Cardiac fibroblast (primary cell): ENCODE measurements at places on chromosomes 3 and 15.

DNA sequence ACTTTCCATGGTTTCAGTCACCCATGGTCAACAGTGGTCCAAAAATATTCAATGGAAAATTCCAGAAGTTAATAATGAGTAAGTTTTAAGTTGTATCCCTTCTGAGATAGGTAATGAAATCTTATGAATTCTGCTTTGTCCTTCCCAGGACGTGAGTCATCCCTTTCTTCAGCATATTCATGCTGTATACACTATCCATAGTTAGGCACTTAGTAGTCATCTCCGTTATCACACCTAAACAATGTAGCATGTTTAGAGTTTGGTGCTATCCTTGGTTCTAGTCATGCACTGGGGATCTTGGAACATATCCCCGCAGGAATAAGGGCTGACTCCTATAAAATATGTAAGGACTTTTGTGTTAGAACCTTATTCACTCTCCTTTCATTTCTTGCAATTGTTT is 153.2 kb downstream of the UNC13C start:
- peak; percentile 27 for DNase-seq

GRCh38 chr3:170226426-170226960 is 4.3 kb downstream of the PRKCI start:
- DNase-seq = no peak

DNA sequence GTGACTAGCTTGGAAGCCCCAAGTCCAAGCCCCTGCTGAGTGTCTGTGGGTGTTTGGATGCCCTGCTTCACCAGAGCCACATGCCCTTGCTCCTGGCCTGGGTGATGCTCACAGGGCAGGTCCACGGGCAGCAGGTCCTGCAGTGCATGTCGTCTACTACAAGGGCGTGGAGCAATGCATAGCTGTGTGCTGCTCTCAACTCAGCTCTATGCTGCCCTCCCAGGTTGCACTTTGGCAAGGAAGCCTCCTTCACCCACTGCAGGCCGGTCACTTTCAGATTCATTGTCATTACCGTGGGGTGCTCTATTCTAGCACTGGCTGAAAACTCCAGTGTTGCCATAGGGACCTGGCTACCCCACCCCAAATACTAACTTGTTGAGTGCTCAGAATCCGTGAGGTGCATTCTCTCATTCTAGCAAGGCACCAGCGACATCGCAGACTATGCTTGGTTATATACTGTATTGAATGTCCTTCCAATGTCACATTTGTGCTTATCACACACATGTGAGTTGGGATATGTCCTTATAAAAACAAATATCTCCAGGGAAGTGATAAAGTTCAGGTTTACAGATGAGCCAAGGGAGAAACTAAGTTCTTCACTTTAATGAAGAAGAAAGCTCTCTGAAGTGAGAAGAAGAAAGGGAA is 51.8 kb downstream of the GRAMD1C start:
- no peak for DNase-seq

- no peak for DNase-seq
Observed at GRCh38 chr3:126677862-126678503, 23.1 kb upstream of the TXNRD3 start.

DNA sequence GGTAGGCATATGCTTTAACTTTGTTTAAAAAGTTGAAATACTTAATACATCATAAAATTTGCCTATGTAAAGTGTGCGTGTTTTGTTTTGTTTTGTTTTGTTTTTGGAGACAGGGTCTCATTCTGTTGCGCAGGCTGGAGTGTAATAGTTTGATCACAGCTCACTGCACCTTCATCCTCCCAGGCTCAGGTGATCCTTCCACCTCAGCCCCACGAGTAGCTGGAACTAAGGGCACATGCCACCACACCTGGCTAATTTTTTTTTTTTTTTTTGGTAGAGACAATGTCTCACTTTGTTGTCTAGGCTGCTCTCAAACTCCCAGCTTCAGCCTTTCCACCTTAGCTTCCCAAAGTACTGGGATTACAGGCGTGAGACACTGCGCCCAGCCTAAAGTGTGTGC is 42.5 kb downstream of the RAB7A start:
- DNase-seq = no peak

DNA sequence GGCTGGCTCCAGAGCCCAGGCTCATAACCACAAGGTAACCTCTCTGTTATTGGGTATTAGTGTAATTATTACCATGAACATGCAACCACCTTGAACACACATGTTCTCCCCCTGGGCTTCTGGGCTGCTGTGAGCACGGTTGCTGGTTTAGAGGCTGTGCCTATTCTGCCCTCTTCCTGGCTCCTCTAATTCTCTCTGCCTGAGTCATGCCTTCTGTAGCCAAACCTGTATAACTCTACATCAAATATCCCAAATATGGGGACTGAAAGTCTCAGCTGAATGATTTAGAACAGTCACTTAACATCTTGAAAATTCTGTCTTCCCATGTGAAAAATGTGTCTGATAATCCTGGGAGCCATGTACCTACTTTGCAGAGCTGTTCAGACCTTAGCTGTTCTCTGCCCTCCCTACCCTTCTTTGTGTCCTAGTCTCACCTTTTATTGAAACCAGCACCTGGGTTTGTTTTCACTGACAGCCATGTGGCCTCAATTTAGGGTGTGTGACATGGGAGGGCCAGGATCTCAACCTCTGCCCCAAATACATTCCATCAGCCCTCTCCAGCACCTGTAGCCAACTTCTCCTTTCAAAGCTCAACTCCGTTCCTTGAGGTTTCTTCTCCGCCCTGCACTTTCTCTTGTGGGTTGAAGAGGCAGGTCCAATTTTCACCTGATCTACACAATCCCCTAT is 60.7 kb downstream of the PDZRN3 start:
- no peak for DNase-seq

DNA sequence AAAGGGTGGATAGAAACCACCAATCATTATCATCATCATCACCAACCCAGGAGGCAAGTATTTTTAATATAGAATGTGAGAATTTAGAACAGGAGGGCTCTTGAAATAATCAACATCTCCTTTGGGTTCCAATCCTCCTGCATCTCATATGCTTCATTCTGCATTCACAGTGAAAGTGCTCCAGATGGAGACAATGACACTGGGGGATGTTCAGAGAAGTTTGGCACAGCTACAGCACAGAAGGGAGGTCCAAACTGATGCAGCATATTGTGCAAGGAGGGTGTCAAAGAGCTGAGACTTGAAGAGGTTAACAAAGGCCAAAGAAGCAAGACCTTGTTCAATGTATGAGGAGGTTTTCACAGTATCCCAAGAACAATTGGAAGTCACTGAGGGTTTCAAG is 767.1 kb downstream of the NTRK3 start:
- DNase-seq = no peak

DNA sequence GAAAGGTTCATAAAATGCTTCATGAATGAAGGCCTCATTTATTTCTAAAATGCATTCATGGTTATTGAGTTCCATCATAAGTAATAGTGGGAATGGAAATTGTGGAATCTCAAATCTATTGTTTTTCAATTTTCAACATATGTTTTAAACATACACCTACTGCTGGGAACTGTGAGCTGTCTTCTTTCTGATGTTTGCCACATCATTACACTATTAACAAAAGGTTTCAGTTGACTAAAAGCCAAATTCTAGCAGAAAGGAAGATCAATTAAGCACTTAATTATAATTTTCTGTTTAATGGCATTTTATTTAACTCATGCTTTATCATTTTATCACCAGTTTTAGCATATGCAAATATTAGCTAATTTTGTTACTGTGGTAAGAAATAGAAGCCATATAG is 13.8 kb upstream of the TBC1D23 start:
- DNase-seq = no peak

DNA sequence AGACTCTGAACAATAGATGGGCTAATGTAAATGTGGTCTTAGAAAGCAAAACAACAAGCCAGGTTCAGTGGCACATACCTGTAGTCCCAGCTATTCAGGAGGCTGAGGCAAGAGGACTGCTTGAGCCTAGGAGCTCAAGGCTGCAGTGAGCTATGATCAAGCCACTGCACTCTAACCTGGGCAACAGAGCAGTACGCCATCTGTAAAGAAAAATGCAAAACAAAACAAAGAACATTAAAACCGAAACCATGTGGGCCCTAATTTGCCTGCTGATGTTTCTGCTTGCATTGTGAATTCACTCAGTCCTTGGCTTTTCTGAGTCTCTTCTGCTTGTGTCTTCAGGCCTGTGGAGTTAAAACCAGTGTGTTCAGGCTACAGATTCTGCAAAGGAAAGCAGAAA is 56.7 kb downstream of the CCNL1 start:
- DNase-seq = no peak

GRCh38 chr3:17828388-17828787 is 86.0 kb upstream of the TBC1D5 start:
- no peak for DNase-seq

DNA sequence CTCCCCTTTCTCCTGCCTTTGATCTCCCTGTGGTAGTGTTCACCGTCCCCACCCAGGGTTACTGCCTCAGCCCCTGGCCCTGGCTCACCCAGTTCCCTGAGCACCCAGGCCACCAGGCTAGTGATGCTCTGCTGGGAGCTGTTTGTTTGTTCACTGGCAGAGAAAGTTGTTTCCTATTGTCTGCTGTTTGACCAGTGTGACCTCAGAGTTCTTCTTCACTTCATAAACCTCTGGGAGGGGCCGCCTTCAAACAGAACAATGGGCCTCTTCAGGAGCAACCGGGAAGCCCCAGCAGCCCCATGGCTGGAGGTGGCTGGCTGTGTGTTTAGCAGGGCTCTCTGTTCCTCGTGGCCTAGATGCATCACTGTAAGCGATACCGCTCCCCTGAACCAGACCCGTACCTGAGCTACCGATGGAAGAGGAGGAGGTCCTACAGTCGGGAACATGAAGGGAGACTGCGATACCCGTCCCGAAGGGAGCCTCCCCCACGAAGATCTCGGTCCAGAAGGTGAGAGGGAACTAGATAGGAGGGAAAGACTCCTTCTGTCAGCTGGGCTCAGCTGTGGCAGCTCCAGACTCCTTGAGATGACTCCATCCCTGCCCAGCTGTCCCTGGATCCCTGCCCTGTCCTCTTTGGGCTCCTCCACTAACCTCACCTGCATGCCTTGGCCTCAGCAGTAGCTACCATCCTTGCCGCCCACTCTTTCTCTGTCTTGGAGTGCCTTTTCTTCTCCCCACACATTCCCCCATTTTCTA is 3.4 kb downstream of the CLK3 start:
- DNase-seq = no peak
